ENCODE measurements at places on chromosomes 5 and 9.

DNA sequence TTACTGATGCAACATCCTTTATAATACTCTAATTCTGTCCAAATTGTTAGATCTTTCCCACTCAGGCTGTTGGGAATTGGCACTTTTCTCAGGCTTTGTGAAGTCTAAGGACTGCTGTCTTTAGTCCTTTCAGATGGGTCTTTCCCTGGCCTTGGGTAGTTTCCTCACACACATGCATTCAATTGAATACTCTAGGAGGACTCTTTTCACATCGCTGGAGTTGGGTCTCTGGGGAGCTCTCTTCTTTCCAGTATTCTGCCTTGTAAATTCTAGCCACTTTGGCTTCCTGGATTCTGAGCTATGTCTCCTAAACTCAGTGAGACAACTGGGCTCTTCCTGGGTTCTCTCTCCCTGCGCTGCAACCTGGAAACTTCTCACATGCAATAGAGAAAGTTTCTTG is 215.5 kb downstream of the SNX18 start:
- DNase-seq, result no peak

- DNase-seq, result peak; percentile 72
Measured at GRCh38 chr9:79195879-79196278, 375.9 kb upstream of the TLE4 start.

DNA sequence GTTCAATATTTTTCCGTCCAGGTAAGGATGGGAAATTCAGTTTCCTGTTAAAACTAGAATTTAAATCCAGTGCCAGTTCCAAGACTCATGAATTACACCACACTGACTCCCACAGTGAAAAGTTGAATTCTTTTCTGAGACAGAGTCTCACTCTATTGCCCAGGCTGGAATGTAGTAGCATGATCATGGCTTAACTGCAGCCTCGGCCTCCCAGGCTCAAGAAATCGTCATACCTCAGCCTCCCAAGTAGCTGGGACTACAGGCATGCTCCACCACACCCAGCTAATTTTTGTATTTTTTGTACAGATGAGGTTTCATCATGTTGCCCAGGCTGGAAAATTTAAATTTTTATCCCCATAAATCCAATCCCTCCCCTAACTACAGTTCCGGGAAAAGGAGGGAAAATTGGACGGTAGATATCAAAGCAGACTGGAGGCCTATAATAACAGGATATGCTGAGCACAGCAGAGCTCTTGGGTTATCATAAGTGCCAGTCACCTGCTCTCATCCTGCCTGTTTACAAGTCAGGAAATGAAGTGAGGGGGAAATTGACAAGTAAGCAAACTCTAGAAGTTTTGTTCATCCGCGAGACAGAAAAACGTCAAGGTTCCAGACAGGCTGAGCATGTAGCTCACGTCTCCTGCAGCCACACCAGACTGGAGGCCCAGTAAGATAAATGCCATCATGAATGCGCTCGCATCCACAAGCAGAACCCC is 105.7 kb downstream of the UGCG start:
- no peak for DNase-seq

DNA sequence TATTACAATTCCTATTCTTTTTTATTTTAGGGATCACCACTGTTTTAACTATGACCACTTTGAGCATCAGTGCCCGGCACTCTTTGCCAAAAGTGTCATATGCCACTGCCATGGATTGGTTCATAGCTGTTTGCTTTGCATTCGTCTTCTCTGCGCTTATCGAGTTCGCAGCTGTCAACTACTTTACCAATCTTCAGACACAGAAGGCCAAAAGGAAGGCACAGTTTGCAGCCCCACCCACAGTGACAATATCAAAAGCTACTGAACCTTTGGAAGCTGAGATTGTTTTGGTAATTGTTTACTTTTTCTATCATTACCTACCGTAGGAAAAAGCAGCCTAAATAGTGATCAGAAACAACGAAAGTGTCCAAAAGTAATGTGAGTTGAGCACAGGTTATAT is 6.4 kb downstream of the GABRA6 start:
- no peak for DNase-seq

- DNase-seq, result no peak
Measured at GRCh38 chr9:120928015-120928482, 1.5 kb upstream of the TRAF1 start.

- no peak for DNase-seq
Measured at GRCh38 chr5:77157732-77158532, 52.5 kb upstream of the PDE8B start.

- DNase-seq, result no peak
Measured at GRCh38 chr9:76917299-76917698, 11.4 kb upstream of the PRUNE2 start.

DNA sequence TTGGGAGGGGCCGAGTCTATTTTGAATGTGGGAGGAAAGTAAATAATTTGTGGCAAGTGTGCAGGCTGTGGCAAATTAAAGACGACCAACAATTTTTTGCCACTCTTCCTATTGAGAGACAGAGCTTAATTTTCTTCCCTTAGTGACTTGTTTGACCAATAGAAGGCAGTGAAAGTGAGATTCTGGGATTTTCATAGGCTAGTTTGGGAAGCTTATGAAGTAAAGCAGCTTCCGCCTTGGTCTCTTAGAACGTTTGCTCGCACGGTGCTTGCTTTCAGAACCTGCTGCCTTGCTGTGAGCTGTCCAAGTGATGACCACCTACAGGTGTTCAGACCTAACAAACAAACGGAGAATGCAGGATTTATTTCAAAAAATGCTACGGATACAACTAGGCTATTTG is 6.7 kb upstream of the OR1N2 start:
- no peak for DNase-seq

- DNase-seq, result no peak
Measured at GRCh38 chr5:131019601-131020315, 145.3 kb downstream of the HINT1 start.

DNA sequence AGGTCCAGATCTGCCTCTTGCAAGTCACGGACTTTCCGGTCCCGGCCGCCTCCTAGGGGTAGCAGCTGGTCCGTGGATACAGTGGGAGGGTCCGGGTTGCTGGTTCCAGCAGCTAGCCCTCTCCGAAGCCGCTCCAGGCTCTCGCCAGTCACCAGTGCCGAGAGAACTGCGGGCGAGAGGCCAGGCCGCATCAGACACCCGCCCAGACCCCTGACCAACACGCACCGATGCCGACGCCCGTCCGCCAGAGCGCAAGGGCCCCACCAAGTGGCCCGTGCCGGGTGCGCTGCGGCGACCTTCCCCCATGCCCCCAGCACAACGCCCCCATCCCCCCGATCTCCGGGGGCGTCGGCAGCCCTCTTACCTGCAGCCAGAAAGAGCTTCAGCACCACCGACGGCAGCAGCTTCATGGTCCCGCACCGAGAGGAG is 470 bp downstream of the HBEGF start:
- no peak for DNase-seq

DNA sequence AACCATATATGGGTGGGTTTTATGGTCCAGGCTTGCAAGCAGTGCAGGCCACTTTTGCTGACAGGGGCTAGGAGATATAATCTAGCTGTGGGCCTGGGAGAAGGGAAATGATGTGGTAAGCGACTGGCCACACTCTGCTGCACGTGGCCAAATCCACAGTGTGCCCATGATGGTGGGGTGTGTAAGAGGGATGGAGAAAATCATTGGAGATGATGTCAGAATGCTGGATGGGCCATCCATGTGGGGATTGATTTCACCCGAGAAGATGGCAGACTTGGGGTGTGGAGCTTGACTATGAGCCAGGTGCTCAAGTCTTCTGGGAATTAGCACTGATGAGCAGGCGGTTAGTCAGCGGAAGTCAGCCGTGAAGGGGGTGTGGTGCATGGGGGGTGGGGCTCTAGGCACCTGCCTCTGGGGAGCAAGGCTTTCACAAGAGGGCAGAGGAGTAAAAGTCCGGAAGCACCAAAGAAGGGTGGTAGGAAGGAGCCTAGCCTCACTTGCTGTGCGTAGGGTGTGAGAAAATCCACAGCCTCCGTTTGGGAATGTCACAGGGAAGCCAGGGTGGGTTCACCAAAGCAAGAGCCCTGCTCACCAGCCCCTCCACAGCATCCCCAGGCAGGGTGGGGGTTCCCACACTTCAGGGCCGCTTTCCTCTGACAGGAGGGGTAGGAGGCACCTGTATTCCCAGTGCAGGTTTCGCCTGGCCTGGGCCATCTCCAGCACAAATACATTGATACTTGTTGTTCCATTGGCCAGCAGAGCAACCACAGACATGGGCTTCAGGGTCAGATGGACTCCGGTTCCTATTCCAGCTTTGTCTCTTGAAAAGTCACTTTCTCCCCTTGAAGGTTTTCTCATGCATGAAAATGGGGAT is 44.5 kb upstream of the ANGPTL2 start:
- DNase-seq, result no peak

GRCh38 chr5:181235689-181236366 is 7.9 kb downstream of the RACK1 start:
- DNase-seq, result no peak

- peak; percentile 72 for DNase-seq
Measured at GRCh38 chr5:32760091-32760509, 49.0 kb downstream of the NPR3 start.

DNA sequence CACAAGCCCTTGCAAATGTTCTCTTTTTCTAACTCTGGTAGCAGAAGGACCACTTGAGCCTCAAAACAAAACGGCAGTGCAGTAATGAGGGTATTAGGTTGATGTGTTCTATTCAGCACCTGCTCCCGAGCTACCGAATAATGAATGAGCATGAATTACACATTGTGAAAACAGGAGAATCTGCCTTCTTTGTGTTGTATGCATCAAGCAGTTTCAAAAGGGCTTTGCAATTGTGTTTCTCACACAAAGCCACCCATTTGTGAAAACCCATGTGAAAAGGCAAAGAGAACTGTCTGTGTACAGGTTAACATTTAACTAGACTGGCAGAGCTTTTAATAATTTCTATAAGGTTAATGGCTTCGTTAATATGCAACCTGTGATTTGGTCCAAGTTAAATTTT is 97.8 kb downstream of the STK32A start:
- no peak for DNase-seq

DNA sequence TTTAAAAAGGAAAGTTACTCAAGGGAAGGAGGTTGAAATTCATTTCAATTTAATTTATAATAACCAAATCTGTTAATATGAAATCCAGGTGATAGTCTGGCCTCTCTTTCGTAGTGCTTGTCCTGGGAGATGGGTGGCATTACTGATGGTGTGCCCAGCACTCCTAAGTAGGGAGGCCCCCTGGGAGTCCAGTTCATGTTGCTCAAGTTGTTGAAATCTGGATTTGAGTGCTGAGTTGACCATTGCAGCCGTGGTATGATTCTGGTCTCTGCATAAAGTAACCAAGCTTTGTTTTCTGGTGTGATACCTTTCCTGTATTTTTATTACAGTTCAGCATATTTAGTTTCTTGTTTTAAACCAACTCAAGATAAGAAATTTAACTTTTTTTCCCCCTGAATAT is 287.8 kb downstream of the FANCC start:
- no peak for DNase-seq

DNA sequence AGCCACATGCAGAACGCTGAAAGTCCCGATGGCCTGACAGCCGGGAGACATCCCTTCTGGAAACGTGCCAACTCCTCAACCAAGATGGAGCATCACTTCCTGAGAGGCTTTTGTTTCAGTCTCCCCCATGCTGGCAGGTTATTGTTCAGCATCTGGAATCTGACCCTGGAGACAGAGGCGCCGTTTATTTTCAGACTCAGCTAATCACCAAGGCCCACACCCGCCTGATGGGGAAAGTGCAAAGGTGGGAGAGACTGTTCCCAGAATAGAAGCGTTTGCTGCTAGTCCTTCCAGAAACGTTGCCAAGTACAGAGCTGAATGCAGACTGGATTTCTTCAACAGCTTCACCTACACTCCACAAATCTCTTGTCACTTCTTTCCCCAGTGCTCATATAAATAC is 41.8 kb upstream of the S1PR3 start:
- DNase-seq, result no peak

- no peak for DNase-seq
Measured at GRCh38 chr9:87500491-87501270, 3.0 kb downstream of the DAPK1 start.

GRCh38 chr5:40681363-40682153 is 1.8 kb downstream of the PTGER4 start:
- no peak for DNase-seq

DNA sequence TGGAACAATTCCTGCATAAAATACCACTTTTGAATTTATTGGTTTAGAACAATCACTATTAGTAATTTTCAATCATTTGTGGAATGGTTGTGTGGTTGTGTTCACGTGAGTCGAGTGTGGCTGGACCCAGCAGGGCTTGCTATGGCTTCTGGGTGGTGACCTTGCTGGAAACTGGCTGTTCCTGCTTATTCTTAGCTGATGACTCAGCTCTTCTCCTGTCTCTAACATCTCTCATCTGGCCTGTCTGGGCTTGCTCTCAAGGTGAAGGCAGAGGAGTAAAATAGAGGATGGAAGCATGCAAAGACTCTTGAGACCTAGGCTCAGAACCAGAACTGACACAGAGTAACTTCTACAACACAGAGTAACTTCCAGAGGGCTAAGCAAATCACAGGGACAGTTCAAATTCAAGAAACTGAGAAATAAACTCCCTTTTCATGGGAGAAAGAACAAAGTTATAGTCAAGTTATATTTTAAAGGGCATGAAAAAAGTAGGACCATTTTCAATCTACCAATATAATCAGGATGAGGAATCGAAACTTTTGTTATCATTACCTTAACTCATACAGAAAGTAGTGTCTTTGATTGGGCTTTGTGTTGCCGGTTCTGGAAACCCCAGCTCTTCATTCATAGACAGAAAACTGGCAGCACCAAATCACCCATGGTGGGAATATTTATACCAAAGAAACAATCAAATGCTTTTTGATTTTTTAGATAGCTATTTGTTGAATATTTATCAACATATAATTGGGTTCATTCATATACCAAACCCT is 665.1 kb downstream of the CDH18 start:
- DNase-seq, result no peak

- no peak for DNase-seq
Measured at GRCh38 chr9:106731910-106732309, 131.1 kb upstream of the ZNF462 start.

- no peak for DNase-seq
Measured at GRCh38 chr5:172499287-172499686, 45.0 kb upstream of the SH3PXD2B start.

DNA sequence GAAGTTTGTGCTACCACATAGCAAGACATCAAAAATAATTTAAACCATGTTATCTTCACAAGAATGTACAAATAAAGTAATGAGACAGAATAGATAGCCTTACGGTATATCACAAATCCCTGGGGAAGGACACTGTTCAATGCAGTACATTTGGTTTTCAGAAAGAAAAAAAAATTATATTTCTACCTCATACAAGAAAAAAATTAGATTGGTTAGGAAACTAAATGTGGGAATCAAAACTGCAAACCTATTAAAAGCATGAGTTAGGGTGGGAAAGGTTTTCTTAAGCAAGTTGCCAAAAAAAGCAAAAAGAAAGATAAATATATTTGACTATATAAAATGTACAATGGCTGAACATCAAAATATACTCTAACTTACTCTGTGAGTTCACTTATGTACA is 201.9 kb upstream of the NREP start:
- DNase-seq, result no peak

DNA sequence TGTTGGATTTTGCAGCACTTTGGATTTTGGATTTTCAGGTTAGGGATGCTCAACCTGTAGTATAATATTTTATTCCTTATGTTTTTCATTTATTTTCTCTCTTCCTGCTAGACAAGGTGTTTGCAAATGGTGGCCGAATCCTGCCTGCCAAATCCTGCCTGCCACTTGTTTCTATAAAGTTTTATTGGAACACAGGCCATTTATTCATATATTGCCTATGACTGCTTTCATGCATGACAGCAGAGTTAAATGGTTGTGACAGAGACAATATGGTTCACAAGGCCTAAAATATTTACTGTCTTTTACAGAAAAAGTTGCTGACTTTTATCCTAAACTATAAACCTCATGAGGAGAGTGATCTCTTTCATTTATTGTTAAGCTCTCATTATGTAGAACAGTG is 72.7 kb downstream of the DENND4C start:
- no peak for DNase-seq
